ENCODE measurements at places on chromosomes 3 and 15.

DNA sequence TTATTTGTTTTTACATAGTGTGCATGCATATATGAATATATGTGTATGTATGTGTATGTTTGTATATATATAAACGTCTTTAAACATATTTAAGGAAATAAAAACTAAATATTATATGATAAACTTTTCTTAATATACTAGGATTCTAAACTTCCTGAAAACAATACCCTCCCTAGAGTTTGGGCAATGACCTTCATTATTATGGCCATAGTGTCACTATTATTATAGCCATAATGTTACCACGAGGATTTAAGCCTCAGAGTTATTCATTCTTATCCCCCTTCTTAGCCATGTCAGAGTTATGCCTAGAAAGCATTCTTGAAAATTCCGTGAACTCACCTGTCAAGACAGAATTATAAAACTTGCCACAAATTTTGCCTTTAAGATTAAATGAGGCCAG, 335.5 kb downstream of the ERC2 start:
- no peak for DNase-seq

- no peak for DNase-seq
These were observed 35.5 kb downstream of the CADPS start for GRCh38 chr3:62839748-62840147.

- no peak for DNase-seq
These were observed 809.9 kb downstream of the MCTP2 start for GRCh38 chr15:95041297-95041696.

GRCh38 chr15:76994496-76994895, 430 bp upstream of the PSTPIP1 start:
- DNase-seq: no peak

- no peak for DNase-seq
These were observed 70.7 kb downstream of the SRGAP3 start for GRCh38 chr3:9178697-9179096.

GRCh38 chr3:67288466-67289106, 290.5 kb downstream of the KBTBD8 start:
- no peak for DNase-seq

- DNase-seq: no peak
These were observed 74.0 kb downstream of the OXNAD1 start for GRCh38 chr3:16338999-16339398.

- no peak for DNase-seq
These were observed 688.1 kb downstream of the EPHA3 start for GRCh38 chr3:89795506-89795905.

DNA sequence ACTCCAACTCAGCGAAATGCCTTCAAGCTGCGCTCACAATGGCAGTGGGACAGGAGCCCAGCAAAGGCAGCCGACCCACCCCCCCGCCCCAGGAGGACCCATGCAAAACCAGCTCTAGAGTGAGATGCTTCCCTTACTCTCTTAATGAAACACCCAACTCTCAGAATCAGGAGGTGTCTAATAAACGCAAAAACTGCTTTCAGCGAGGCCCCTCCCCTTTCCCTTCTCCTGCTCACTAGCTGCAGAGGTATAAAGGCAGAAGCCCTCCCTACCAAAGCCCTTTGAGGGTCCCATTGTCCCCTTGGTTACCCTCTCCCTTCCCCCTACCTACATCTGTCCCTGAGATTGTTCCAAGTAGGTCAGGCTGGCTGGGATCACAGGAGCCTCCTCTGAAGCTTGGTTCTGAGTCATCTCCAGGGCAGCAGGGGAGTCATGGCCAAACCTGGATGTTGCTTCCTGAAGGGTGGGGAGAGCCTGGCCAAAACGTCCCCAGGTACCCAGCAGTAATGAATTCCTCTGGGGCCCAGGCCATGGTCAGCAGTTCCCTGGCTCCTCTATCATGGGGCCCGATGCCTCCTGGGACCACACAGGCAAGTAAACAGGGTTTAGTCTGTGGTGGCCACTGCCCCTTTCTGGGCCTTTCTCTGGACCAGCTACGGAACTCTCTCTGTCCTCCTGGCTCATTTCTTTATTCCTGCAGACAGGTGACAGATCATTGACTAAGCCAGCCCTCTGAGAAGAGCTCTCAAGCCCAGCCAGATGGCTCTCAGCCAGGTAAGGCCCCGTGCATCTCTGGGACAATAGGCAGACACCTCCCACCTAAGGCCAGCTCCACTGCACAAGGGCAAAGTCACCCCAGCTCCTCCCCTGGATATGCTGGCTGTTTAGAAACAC, 8.6 kb downstream of the KLHL25 start:
- DNase-seq: peak; percentile 58

- DNase-seq: no peak
These were observed 56.8 kb downstream of the APBA2 start for GRCh38 chr15:28942571-28942970.

DNA sequence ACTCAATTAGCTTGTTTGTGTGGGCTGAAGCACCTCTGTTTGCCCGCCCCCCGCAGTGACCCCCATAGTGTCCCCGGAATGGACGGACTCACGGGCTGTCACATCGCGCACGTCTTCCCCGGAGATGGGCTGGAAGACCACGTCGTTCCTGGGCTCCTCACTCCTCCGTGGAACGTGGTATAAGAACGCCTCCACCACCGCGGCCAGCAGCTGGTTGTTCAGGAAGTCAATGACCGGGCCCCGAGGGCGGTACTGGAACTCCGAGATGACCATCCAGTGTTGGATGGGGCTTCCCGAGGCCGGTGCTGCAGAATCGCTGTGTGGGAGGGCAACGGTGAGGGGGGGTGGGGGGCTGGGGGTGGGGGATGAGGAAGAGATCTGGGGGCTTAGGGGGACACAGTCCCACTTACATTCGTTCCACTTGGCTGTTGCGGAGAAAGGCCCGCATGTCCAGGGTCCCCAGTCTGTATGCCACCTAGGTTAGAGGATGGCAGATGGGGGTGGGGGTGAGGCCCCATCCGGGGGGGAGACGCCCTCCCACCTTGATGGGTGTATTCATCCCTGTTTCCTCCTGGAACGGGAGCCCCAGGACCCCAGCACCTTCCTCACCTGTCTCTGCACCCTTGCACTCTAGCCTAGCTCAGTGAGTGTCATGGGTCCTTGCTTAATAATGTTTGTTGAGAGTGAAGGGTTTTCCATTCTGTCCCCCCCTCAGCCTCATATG, 30.2 kb downstream of the MUC20 start:
- DNase-seq: no peak

GRCh38 chr15:45384700-45385099, 6.4 kb upstream of the GATM start:
- no peak for DNase-seq

DNA sequence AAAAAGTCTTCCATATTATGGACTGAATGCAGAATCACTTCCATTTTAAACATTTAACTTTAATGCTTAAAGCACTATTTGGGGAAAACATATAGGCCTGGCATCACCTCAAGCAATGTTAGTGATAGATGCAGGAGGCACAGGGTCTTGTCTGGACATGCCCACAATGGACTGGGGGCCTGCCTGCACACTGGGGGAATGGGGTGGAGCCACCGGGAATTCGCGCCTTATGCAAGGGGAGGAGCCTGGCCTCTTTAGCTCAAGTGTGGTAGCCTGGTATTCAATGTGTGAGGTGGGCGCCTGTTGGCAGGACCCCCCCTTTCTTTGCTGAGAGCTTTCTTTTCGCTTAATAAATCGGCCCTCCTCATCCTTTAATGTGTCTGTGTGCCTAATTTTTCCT, 29.9 kb downstream of the ACKR4 start:
- DNase-seq: no peak

DNA sequence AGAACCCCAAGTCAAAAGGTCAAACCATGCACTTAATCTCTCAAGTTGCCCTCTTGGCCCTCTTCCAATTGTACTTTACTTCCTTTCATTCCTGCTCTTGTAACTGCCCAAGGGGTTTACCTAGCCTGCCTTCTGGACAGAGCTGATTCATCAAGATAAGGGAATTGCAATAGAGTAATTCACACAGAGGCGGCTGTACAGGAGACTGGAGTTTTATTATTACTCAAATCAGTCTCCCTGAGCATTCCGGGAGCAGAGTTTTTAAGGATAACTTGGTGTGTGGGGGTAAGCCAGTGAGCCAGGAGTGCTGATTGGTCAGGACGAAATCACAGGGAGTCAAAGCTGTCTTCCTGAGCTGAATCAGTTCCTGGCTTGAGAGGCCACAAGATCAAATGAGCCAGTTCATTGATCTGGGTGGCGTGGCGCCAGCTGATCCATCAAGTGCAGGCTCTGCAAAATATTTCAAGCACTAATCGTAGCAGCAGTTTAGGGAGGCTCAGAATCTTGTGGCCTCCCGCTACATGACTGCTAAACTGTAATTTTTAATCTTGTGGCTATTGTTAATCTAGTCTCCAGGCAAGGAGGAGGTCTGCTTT, 590.0 kb downstream of the EPHA3 start:
- DNase-seq: no peak

GRCh38 chr3:9976721-9977709, 9.6 kb downstream of the EMC3 start:
- DNase-seq: no peak

- no peak for DNase-seq
These were observed 1.1 kb upstream of the FBLN2 start for GRCh38 chr3:13547591-13548371.

GRCh38 chr15:38362355-38362754, 91.6 kb upstream of the FAM98B start:
- DNase-seq: no peak

GRCh38 chr15:79989682-79990081, 18.7 kb upstream of the BCL2A1 start:
- DNase-seq: no peak

- DNase-seq: peak; percentile 73
These were observed 9.5 kb downstream of the PCSK6 start for GRCh38 chr15:101479851-101480612.

GRCh38 chr3:133970916-133971315, 58.8 kb downstream of the SLCO2A1 start:
- DNase-seq: no peak

DNA sequence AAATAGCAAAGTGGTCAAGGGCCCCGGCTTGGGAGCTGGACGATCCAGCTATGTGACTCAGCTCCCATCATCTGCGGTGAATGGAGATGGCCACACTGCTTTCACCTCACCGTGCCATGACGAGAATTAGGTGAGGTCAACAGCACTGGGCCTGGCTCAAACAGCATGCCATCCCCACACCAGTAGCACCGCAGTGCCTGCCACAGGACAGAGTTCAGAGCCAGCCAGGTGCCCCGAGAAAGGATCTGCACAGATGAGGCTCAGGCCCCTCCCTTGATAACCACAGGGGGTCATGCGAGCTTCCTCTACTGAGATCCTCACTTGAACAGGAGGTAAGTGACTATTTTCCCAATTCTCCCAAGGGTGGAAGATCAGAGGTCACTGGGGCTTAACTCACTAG, 29.4 kb downstream of the ZXDC start:
- DNase-seq: no peak

DNA sequence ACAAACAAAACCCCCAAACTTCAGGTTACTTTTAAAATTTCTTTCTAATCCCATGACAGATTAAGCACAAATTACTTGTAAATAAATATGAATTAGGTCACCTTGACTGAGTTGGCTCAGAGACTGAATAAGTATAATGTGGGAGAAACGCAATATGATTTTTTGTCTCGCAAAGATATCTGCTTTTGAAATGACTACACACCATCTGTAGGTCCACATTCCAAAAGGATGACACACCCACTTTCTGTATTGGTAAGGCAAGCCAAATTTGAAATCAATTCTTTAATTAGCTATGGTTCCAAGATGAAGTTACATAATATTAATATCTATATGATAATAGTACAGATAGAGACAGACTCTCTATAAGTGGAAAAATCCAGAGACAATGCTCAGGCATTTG, 66.9 kb upstream of the CSPG5 start:
- no peak for DNase-seq

DNA sequence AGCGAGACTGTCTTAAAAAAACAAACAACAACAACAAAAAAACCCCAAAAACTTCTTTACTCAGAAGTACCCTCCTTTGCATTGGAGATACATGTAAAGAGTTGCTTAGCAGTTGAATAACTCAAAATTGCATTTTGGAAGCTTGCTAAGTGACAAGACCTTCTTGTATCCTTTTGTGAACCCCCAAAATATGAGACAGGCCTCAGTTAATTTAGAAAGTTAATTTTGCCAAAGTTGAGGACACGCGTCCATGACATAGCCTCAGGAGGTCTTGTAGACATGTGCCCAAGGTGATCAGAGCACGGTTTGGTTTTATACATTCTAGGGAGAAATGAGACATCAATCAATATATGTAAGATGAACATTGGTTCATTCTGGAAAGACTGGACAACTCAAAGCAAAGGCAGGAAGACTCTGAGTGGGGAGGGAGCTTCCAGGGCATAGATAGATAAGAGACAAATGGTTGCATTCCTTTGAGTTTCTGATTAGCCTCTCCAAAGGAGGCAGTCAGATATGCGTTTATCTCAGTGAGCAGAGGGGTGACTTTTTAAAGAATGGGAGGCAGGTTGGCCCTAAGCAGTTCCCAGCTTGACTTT, 1.7 kb upstream of the ARF4 start:
- no peak for DNase-seq

- DNase-seq: no peak
These were observed 41.4 kb downstream of the NTRK3 start for GRCh38 chr15:88215066-88215648.

- no peak for DNase-seq
These were observed 8.3 kb upstream of the USP8 start for GRCh38 chr15:50415752-50416404.

GRCh38 chr15:59543721-59544547, 67.6 kb upstream of the GCNT3 start:
- DNase-seq: no peak

- no peak for DNase-seq
These were observed 3.0 kb downstream of the DUOXA1 start for GRCh38 chr15:45126535-45127158.

DNA sequence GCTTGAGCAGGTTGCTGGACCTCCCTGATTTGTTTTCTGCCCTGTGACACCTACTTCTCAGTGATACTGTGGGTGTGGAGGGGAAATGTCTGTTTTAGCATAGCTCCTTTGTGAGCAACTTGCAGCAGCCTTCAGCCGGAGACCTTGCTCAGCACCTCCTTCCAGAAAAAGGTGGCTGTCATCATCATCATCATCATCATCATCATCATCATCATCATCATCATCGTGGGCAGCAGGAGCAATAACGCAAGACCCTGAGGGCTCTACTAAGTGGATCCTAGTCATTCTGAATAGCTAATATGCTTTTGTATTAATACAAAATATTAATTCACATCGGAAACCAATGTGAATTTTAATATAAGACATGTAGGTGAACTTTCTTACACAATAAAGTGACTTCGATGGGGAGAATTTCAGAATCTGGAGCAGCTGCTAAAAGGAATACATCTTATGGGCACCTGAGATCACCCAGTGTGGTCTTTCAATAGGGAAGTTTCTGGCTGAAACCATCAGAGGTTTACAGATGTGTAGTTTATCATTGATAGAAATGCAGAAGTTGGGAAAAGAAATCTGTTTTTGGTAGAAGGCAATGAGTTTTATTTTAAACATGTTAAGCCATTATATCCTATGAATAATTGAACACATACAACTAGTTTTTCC, 8.6 kb downstream of the GABRR3 start:
- no peak for DNase-seq

DNA sequence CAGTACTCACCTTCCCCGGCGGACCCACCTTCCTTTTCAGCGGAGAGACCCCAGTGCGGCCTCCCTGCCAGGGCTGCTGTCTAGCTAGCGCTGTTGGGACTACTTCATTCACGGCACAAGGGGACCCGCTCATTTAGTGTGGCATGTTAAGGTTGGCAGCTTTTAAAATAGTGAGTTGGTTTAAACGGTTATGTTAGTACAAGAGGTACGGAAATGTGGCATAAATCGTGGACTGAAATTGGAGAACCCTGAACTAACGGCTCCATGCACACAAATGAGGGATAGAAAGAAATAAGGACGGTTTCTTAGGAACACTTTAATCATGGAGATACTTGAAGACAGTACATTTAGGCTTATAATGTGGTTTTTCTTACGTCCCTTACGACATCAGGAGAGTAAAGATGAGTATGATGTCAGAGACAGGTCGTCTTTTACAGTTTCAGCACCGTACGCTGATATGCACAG, 752 bp downstream of the CEP63 start:
- DNase-seq: no peak
